ENCODE measurements at places on chromosomes 1 and 21.
A peak's percentile ranks its signal among the peaks of the same experiment; 100 is the strongest.

- ATAC-seq, result no peak
Measured at GRCh38 chr1:43446881-43447835, 6.6 kb downstream of the HYI start.

DNA sequence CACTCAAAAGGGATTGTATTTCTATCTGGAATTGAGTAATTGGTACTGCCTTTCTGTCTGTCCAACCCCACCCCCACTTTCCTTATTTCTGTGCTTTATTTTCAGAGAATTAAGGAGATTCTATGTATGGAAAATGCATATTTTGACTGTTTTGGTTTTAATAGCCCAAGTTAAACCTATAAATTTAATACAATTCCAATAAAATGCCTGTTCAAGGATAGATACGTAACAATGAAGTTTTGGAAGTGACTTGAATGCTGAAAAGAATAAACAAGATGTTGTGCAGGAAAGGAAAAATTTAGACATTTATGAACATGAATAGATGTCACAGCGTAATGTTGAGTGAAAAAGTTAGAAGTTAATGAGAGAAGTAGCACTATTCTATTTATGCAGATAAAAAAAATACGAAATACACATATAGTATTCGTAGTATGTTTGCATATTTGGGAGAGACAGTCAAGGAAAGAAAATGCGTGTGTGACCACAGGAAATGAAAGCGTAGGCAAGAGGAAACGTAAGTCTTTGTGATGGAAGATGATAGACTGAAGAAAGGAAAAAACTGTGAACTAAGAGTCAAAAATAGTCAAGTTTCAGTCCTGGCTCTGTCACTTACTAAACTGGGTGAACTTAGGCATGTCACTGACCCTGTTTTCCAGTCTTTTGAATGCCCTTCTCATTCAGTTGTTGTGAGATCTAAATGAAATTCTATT, 62.1 kb downstream of the MEF2D start:
- ATAC-seq, result no peak

DNA sequence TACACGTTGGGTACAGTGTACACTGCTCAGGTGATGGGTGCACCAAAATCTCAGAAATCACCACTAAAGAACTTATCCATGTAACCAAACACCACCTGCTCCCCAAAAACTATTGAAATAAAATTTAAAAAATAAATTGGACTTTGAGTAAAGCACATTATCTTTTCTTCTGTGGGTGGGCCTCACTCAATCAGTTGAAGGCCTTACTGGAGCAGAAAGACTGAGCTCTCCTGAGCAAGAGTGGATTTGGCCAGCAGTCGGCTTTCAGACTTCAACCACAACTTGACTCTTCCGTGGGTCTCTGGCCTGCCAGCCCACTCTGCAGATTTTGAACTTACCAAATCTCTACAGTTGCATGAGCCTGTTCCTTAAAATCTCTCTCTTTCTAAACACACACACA, 78.9 kb downstream of the CNIH3 start:
- no peak for ATAC-seq

DNA sequence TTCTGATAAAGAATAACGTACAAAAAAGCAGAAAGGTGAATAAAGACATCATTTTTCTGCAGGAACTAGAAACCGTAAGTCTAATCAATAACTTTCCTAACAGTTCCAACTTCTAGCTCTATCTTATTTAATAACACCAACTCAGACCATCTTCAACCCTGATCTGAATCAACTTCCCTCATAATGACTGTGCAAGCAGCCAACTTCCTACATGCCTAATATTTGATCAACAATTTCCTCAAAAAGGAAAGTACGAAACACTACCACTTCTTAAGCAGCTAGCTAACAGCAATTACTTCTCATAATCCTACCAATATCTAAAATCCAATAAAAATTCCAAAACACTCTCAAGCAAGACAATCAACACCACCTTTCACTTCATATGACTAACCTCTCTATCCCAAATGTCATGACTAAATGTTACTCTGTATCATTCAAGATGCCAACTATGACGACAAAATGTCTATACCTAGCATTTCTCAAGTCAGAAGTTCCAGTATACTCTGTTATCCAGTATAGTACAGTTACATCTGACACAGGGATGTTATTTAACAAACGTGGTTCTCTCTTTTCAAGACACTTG, 1.7 kb downstream of the COP1 start:
- no peak for ATAC-seq

GRCh38 chr1:205510951-205511330, 6.5 kb downstream of the CDK18 start:
- ATAC-seq, result no peak

DNA sequence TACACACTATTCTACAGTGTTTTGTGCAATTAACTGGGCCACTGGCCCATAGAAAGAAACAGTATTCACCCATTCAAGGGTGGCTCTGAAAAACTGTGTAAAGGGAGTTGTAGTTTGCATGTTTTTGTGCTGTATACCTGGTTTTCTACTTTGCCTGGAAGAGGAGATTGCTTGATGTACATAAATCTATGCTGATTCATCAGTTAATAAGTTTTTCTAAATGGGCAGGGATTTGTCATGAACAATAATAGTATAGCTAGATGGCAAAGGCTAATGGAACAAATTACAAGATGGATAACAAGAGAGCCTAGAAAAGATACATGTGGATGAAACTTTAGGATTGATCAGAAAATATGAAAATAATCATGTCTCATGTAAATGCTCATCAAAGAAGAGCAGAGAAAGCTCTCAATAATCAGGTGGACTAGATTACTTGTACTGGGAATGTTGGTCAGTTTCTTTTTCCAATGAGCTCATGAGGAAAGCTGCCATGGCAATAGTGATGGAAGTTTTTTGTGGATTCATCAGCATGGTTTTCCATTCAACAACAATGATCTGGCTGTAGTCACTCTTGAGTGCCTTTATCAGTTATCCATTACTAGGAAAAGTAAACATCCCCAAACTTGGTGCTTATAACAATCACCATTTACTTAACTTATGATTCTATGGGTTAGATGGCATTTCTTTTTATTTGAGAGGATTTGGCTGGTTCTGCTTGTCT, 602.8 kb downstream of the BRINP3 start:
- no peak for ATAC-seq

GRCh38 chr1:35270836-35271235, 2.3 kb downstream of the ZMYM4 start:
- no peak for ATAC-seq

DNA sequence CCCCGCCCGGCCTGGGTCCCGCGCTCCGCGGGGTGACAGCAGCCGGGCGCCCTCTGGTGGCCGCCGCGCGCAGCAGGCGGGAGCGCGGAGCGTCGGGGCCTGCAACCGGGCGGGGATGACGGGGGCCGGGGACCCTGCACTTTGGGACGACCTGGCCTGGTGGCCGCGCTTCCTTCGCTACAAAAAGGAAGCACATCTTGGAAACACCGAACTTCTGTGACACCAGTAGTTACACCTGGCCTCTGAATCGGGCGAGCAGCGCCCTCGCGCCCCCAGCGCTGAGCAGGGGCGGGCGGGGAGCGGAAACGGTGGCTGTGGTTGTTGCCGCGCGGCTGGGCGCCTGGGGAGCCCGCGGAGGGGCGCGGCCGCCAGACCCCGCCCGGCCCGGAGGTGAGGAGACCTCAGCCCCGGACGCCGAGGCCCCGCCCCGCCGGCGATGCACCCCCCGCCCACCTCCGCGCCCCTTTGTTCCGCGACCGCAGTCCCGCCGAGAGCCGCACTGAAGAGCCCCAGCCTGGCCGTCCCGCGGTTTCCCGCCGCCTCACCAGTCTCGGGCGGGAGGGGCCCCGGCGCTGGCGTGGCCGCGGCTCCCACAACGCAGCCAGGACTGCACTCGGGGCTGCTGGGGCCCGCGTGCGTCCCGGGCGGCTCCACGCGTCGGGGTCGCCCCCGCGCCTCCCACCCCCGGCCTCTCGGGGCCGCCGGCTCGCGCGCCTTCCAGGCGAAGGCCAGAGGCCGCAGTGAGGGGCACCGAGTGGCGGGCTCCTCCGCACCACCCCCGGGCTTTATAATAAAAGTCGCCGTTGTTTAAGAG, 59.3 kb downstream of the H3-3A start:
- ATAC-seq, result peak; percentile 79

DNA sequence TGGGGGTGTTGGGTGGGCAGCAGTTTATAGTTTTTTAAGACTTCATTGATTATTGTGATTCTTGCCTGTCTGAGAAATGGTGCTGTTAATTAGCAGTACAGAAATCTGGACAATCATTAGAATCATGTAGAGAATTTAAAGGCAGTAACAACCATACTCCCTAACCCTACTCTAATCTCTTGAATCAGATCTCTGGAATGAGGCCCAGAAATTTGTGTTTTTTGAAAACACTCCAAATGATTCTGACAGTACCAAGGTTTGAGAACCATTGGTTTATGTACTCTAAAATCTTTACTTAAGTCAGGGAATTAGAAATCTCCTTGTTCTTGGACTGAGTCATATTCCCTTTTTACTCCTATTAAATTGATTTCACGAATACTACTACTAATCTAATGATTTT, 24.0 kb downstream of the FNBP1L start:
- ATAC-seq, result peak; percentile 86

GRCh38 chr1:189696297-189696696, 781.4 kb downstream of the BRINP3 start:
- ATAC-seq, result no peak

Measured in SK-N-SH treated with all-trans-retinoic acid at 6 μM for 48 hours (cell line).